Nephron progenitor cell (in vitro differentiated cells): ENCODE measurements at places on chromosomes 5 and 9.
A peak's percentile ranks its signal among the peaks of the same experiment; 100 is the strongest.

GRCh38 chr5:32302835-32303754 is 9.6 kb downstream of the MTMR12 start:
- no peak for DNase-seq

GRCh38 chr9:134886413-134886913 is 5.9 kb downstream of the FCN2 start:
- DNase-seq, result no peak

DNA sequence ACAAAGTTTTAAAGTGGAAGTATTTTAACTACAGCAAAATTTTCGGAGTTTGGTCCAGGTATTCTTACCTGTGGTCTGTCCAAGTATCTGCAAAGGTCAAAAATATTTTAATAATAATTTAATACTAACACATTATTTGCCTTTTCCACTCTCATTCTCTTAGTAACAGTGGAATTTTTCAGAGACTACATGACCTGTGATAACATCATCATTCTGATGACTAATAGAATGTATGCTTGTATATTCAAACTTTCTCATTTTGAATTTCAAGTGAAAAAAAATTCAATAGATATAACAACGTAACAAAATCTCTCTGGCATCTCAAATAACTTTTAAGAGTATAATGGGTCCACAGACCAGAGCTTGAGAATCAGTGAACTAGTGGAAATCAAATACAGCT is 78.3 kb downstream of the FBXL17 start:
- no peak for DNase-seq

- DNase-seq, result no peak
These were observed 444.1 kb upstream of the TLE4 start for GRCh38 chr9:79127661-79128060.

DNA sequence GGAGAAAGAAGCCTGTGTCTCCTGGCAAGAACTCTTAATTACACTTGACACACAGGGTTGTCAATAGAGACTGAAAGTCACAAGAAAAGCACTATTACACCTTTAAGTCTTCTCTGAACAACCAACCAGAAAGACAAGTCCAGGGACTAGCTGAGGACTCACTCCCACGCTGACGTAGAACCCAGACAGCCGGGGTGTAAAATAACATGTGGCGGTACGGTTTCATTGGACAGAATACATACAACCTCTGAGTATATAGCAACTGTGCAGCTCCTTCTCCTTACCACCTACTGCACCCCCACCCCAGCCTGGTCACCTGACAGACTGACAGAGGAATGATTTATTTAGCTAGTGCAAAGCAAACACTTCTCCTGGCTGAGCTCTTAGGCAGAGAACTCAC is 103.4 kb upstream of the RASEF start:
- DNase-seq, result peak; percentile 17

DNA sequence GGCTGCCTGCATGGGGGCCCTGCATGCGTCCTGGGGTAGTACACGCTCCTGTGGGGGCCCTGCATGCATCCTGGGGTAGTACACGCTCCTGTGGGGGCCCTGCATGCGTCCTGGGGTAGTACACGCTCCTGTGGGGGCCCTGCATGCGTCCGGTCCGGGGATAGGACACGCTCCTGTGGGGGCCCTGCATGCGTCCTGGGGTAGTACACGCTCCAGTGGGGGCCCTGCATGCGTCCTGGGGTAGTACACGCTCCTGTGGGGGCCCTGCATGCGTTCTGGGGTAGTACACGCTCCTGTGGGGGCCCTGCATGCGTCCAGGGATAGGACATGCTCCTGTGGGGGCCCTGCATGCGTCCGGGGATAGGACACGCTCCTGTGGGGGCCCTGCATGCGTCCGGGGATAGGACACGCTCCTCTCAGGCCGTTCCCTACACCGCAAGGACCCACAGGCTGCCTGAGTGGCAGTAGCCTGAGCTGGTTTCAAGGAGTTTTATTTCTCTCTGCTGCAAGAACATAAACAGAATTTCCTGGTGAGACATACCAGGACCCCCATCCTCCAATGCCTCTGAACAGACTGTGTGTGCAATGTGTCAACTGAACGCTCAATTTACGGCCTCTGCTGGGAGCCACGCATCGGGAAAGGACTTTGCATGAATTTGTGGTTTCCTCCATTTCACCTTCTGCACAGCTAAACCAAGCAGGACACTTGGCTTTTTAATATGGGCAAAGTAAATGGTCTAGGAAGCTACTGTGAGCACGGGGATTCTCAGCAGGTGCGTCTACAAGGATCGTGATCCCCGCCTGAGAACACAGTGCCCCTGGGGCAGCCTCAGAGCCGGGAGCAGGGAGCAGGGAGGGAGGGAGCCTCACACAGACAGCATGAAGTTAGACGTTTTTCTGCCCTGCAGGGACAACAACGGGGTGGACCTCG is 48.9 kb upstream of the CLPTM1L start:
- no peak for DNase-seq

DNA sequence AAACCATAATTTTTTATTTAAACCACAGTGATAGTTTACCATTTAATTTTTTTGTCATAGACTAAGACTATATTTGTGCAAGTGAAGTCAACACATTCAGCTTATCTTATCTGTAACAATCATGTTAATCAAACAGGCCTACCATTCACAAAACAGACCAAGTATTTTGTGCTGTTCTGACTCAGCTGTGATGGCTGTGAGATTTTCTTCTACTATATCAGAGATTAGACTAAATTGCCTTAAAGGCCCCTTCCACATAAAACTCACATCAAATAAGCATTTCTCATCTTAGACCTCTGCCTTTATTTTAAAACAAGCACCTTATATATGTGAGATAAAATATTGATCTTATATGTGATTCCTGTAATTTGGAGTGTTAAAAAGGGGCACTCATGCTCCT is 13.4 kb downstream of the CCDC152 start:
- DNase-seq, result no peak

- no peak for DNase-seq
These were observed 146.1 kb downstream of the MAST4 start for GRCh38 chr5:66742083-66742895.

DNA sequence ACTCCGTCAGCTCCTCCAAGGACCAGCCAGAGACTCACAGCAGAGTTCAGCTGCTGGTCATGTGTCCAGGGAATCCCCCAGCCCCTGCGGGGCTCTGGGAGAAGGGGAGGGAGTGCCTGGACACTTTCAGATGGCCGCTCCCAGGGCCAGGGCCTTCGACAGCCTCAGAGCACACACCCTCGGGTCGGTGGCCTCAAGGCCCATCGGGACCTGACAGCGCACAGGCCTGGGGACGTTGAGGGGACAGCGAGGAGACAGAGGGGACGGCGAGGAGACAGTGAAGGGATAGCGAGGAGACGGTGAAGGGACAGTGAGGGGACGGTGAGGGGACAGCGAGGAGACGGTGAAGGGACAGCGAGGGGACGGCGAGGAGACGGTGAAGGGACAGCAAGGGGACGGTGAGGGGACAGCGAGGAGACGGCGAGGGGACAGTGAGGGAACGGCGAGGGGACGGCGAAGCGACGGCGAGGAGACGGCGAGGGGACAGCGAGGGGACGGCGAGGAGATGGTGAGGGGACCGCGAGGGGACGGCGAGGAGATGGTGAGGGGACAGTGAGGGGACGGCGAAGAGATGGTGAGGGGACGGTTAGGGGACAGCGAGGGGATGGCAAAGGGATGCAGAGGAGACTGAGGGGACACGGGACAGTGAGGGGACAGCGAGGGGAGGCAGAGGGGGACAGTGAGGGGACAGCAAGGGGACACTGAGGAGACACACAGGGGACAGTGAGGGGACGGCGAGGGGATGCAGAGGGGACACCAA is 47.3 kb downstream of the SLC12A7 start:
- no peak for DNase-seq

DNA sequence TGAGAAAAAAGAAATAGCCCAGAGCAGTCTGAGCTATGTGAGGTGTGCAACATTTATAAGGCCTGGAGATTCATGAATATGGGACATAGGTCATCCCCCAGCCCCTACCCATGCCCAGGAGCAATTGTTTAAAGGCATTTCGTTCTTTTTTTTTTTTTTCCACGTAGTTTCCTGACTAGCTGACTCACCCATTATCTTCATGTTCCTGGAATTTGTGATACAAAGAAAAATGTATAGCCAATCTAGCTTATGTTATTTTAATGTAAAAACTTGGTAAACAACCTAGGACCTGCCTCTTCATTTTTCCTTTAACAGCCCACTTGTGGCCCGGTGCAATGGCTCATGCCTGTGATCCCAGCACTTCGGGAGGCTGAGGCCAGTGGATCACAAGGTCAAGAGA is 81.3 kb downstream of the OSTF1 start:
- no peak for DNase-seq
